ENCODE measurements at places on chromosomes 2 and 18.

DNA sequence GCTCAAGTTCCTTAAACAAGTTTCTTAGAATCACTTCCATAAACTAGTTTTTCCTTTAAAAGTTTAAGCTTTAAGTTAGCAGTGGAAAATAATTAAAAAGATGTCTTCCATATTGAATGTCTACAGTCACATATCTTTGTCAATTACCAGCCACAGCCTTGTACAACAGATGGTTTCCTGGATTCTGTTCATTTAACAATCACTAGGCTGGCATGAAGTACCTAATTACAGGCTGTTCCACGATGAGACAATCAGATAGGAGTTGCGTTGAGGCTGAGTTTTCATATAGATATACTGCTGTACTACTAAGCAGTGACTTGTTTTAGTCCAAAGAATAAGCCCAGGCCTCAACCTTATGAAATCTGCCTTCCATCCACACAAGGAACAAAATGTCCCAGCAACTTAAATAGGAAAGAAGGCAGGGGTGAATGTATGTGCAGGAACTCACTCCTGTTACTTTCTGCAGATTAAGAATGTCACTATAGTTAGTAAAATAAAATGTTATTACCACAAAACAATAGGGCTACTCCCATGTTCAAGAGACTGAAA lies 131.0 kb downstream of the ZAP70 start:
- DNase-seq: no peak

GRCh38 chr18:14959550-14959949 lies 211.6 kb downstream of the ANKRD30B start:
- no peak for DNase-seq

DNA sequence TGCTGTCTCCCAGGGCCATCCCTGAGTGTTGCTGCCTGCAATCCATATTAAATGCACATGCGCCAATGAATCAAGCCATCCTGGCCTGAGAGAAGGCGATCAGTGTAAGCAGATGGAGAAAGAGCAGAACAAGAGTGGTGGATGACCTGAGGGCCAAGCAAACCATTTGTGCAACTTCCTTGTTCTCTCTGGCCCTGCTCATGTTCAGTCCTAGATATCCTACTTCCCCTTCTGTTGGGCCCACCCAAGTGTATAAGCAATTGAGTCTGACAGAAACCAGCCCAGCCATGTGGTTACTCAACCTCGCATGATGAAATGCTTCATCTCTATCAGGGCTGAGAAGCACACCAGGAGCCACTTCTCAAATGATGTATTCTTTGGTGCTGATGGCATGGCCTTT lies 383.1 kb upstream of the ID2 start:
- no peak for DNase-seq

DNA sequence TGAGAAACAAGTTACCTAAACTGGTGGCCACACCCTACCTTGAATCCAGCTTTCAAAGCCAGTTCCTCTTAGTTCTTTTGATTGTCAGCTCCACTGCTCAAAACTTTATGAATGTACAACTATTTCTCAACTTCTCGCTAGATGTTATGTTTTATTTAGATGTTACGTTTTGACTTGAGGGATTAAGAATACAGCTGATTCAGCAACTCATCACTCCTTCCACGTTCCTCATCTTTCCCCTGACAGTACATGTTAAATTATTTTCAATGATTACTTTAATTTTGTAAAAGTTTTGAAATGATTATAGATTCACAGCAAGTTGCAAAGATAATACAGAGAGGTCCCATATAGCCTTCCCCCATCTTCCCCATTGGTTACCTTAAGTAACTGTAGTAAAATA lies 553.4 kb downstream of the GALR1 start:
- no peak for DNase-seq

DNA sequence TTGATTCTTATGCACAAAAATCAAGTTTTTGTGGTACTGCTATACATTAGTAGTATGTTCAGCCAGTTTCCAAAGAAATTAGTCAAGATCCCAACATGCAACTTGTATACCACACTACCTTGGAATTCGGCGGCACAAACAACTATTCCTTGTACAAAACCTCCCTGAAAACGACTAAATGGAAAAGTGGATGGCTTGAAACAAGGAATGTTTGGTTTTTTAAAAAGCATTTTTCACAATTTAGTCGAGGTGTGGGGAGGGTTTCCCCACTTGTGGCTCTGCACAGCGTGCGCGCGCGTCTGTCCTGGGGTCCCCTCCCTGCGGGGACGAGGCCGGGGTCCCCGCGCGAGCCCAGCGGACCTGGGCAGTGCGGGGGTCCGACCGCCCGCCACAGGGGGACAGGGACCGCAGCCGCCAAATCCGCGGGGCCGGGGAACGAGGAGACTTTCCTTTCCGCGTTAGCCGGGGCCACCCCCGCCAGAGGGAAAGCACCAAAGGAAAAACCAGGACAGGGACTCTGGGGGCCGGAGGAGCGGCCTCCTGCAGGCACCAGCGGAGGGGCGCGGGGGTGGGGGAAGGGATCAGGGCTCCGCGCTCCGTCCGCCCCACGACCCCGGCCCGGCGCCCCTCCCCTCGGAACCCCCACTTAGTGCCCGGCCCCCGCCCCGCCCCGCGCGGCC lies 534 bp upstream of the SOCS6 start:
- DNase-seq: no peak

- DNase-seq: no peak
These were observed 8.0 kb downstream of the TGOLN2 start for GRCh38 chr2:85319796-85320195.

- DNase-seq: no peak
These were observed 140.4 kb downstream of the MTX2 start for GRCh38 chr2:176409671-176410070.

- no peak for DNase-seq
These were observed 53.0 kb upstream of the NDUFV2 start for GRCh38 chr18:9049495-9049809.

DNA sequence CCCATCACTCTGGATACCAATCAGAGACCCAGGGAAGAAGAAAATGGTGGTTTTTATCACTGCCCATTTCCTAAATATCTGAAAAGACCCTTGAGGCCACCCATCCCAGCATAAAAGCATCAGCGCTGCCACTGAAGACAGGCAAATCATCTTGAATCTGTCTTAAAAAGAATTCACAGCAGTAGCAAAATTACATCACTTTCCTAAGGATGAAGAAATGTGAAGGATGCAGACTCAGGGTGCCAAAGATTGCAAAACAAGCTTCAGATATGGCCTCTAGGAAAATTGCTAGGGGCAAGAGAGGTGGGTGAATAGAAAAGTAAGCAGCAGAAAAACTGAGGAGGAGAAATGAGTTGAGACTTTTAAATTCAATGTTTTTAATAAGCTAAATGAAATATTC lies 70.0 kb downstream of the SLC25A12 start:
- DNase-seq: no peak

DNA sequence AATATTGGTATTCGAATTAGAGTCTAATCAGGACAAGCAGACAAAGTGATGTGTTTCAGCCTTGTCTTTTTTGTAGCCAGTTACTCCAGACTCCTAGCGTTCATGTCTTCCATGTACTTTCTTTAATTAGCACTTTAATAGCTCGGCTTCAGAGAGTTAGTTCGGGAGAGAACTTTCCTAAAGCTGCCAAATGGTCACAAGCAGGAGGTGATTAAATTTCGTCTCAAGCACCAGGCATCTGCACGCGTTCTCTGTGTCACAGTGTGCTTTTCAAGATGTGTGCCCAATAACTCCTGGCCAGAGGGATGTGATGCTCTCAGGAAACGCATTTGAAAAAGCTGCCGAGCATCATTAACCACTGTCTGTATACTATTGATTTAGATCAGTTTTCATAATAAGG lies 790.8 kb downstream of the SOCS6 start:
- DNase-seq: no peak

DNA sequence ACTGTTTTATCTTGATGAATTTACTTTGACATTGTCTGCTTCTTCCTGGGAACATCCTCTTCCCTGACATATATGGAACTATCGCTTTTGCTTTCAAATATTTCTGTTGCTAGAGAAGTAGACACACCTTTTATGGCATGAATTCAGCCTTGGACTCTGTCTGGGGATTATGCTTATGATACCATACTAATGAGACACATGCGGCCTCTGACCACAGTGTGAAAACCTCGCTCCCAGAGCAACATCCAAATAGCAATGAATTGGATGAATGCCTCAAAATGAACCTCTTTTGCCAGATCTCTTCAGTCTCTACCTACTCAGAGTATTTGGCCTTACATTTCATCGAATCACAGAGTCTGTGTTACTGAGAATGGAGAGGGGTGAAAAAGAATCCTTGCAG lies 70.9 kb downstream of the PIEZO2 start:
- no peak for DNase-seq

- DNase-seq: peak; percentile 59
These were observed 9.9 kb downstream of the DNMT3A start for GRCh38 chr2:25331686-25332365.

DNA sequence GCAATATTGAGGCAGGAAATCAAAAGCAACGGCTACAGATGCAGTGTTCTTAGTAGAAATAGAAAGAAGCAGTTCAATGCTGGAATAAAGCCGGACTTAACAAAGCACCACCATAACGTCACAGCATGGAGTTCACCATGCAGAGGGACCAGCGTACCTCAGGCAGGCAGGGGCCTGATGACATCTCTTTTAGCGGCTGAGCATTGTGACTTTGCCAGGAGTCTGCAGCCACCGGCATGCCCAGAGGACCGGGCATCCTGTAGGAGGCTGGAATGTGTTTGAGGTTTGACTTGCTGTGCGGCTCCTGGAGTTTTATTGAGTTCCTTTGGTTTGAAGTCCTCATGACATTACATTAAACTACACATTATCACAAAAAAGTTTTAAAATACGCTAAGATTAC lies 139.8 kb downstream of the UXS1 start:
- DNase-seq: no peak

GRCh38 chr2:11955314-11955713 lies 208.9 kb downstream of the LPIN1 start:
- no peak for DNase-seq

GRCh38 chr2:144505245-144505831 lies 14.6 kb downstream of the ZEB2 start:
- DNase-seq: no peak

DNA sequence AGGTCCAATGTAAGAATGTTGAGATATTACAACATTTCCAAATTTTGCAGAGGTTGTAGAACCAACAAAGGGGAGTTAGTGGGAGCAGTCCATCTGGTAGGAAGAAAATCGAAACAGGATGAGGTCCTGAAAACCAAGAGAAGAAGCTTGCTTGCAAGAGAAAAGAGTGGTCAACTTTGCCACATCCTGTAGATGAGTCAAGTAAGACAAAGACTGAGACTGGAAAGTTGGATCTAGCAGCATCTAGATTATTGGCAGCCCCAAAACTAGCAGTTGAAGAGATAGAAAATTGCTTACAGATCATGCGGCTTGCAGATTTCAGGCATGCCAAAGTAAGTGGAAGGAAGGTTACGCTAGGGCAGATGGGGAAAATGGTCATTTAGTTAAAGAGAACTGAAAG lies 378.9 kb downstream of the GRB14 start:
- no peak for DNase-seq

- DNase-seq: no peak
These were observed 408.9 kb upstream of the LRATD1 start for GRCh38 chr2:14223576-14223975.

DNA sequence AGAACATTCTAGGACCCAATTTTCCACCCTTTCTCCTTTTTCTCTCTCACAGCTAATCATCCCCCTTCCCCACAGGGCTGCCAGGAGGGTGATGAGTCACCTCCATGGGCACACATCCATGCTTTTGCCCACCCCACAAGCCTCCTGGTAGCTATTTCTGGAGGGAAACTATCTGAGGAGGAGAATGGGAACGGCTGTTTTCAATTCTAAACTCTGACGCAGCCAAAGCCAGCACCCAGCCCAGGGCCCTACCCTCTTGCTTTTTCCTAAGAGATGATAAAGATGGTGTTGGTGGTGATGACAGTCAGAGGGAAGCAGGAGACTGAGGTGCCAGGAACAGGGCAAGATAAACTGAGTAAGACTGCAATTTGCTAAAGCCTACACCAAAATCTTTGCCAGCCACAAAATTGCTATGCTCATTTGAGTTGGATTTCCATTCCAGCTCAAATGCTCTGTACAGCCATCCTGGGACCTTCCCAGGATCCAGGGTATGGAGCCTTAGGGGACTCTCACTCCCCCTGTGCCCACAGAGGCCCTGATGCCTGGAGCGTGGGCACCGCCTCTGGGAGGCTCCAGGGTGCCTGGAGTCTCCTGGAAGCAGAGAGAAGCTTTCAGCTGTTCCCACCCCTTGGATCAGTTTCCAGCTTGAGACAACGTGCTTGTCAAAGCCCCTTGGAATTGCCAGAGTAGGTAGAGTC lies 62.0 kb upstream of the FZD7 start:
- no peak for DNase-seq

- no peak for DNase-seq
These were observed 47.4 kb upstream of the SLC1A4 start for GRCh38 chr2:64941801-64942200.

DNA sequence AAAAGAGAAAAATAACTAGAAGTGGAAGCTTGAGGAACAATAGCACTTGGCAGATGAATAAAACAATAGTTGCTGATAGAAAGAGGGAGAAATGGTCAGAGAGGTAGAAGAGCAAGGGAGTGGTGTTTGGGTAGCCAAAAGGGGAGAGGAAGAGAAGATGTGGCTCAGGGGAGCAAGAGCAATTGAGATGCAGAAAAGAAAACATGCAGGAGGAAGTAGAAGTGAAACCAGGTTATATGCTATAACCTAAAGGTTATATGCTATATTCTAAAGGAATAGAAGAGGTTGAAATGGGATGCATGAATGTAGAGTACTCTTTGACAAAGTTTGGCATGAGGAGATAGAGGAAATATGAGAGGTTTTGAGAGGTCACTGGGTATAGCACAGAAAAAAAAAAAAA lies 759.5 kb downstream of the SATB2 start:
- no peak for DNase-seq

DNA sequence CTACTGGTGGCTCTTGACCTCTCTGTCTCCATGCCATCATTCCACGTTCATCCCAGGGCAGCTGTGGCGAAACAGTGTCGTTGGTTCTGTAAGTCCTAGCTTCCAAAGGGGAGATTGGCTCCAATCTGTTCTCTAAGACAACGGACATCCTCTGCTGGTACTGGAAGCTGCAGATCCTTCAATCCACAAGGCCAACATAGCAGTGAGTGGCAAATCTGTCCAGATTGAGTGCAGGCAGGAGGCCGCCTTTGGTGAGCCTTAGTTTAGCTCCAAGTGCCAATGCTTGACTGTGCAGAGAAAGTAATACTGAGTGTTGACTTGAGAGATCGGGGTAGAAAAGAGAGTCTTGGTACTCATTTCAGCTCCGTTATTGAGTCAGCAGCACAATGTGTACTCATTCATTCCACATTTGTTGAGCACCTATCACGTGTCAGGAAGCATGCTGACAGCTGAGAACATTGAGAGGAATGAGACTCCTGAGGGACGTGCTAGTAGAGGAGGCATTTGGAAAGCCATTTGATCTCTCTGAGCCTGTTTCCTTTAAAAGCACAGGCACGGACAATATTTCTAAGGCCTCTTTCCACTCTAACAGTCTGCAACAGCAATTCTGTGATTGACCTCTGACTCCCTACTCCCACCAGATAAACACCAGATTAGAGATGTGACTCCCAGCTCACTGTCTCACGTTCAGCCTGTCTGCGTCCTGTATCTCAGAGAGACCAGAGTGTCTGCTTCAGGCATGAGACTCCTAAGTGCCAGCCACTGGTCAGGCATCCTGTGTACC lies 306.0 kb downstream of the CLIP4 start:
- DNase-seq: no peak

- DNase-seq: no peak
These were observed 49.2 kb upstream of the RNF152 start for GRCh38 chr18:61941948-61942471.

Measured in activated CD4-positive, alpha-beta T cell treated with anti-CD3 and anti-CD28 coated beads, Interleukin-2, amount 50 U/mL, for 24 hours (primary cell).